HuH-7.5 (cell line): ENCODE measurements at places on chromosomes 11 and 22.

GRCh38 chr11:126485021-126485792, 129.7 kb downstream of the ST3GAL4 start:
- no peak for DNase-seq

DNA sequence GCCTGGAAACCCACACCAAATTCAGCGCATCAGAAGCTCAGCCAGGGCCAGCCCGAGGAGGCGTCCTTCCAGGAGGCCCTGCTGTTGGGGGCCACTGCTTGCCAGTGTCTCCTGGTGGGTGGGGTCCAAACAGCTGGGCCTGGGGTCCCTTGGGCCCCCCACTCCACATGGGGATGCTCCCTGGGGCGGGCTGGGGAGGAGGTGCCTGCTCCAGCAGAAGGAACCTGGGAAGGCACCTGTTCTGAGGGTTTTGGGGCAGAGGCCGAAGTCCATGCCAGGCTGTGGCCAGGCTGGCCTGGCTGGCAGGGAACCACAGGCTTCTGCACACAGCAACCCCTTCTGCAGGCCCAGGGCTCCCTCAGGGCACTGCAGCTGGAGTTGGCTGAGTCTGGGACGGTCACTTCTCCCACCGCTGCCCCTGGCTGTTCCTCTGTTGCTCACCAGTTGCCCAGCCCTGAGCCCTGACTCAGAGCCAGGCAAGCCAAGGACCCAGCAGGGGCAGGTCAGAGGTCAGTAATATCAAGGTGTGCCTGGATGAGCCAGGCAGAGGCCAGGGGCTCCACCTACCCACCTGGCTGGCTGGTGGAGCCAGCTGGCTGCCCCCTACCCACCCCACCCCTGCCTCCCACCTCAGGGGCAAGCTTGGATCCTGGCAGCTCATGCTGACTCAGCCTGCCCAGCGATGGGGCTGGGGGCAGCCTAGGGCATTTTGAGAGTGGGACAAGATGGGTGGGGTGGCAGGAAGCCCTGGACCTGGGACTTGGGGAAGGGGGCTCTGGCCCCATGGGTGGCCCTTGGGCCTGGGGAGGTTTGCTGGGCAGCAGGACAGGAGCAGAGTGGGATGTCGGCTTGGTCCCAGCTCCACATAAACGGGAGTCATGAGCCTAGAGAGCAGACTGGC, 12.0 kb upstream of the PHLDA2 start:
- no peak for DNase-seq

- peak; percentile 96 for DNase-seq
Measured at GRCh38 chr22:49962012-49962750, 1.6 kb downstream of the PIM3 start.

DNA sequence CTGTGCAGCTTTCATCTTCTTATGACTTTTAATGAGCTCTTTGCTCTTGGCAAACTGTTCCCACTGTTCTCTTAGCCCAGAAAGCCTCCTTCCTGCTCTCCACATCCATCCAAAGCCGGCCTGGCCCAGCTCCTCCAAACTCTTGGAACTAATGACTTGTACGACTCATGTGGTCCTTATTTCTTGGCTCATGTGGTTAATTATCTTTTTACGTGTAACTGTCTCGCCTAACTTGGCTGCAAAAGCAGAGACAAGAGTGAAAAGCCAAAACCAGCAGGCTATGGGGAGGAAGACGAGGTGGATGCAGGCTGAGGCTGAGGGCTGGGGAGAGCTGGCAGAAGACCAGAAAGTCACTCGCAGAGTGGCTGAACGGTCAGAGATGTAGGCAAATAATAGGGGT, 5.5 kb downstream of the CSNK2A3 start:
- DNase-seq = no peak
